ENCODE measurements at places on chromosomes 13 and 19. TPM values are rescaled to one million over a fixed set of nuclear protein-coding genes. Genes with fewer than 3 reads are reported as not detected.

- peak overlapping the region; percentile 63 for H3K27ac ChIP-seq
- peak overlapping the region; percentile 65 for H3K4me3 ChIP-seq
- no peaks in the 10 kb centered on the region for H3K27me3 ChIP-seq
- no peak for DNase-seq
- no peaks in the 10 kb centered on the region for H3K36me3 ChIP-seq
Measured at GRCh38 chr19:45443462-45444317, 20.0 kb upstream of the ERCC1 start.

DNA sequence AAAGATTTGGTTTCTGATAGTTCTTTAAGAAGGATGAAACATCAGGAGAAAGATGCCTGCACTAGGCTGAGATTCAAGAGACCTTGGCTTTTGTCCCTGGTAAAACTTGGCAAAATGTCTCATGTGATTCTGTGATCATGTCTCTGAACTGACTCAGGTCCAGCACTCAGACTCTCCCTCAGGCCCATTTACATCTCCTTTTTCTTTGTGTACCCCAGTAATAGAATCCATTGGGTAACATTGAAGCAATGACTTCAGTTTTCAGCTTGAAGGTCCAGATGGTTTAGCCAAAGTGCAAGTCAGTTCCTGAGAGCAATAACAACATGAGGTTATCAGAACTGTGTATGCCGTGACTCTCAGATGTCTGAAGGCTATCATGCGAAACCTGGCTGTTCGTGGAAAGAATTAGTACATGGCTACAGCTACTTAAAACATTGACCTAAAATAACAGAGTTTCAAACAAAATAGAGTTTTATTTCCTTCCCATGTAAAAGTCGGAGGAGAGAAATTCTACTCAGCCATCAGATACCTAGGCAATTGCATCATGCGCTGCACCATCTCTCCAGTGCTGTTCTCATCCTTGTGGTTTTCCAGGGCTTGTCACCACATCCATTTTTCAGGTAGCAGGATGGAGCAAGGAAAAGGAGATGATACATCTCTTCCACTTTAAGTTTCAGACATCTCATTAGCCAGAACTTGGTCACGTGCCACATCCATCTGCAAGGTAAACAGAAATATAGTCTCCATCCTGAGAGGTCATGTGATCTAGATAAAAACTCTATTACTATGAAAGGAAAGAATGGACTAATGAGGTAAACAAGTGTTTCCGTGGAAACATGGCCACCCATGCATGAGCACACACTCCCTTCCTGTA is 117.3 kb downstream of the POSTN start:
- no peaks in the 10 kb centered on the region for H3K36me3 ChIP-seq
- H3K27me3 ChIP-seq = no peaks in the 10 kb centered on the region
- no peak for DNase-seq
- no peak overlapping the region for H3K27ac ChIP-seq
- no peaks in the 10 kb centered on the region for H3K4me1 ChIP-seq
- H3K4me3 ChIP-seq = no peak overlapping the region

The GPC6 gene
- not detected for total RNA-seq

DNA sequence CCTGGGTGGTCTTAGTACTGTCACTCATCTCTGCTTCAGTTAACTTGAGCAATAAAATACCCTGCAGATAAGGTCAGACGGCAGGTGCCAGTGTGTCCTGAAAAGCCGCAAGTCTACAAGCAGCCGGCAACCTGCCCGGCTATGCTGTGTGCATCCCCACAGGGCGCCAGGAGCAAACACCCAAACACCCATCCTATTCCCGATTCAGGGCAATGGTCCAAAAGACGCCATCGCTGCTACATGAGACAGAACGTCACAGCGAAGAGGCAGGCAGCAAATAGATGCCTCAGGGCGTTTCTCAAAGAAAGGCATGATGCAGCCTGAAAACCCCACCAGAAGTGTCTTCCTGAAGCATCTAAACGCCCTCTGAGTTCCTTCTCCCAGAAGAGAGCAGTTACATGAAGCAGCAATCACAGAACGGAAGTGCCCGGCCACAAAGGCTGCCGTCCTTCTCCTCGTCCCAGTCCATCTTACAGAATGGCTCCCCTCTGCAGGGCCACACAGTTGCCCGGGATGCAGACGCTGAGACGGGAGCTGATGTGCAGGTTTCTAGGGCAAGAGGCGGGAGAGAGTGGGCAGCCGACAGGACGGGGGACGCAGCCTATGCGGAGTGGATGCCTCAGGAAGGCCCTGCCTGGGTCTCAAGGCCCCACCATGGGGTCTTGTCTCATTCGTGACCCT is 35.1 kb downstream of the RASA3 start:
- peaks cover 60% of the 10 kb centered on the region for H3K36me3 ChIP-seq
- no peaks in the 10 kb centered on the region for H3K27me3 ChIP-seq
- no peak for DNase-seq
- H3K27ac ChIP-seq = no peak overlapping the region

DNA sequence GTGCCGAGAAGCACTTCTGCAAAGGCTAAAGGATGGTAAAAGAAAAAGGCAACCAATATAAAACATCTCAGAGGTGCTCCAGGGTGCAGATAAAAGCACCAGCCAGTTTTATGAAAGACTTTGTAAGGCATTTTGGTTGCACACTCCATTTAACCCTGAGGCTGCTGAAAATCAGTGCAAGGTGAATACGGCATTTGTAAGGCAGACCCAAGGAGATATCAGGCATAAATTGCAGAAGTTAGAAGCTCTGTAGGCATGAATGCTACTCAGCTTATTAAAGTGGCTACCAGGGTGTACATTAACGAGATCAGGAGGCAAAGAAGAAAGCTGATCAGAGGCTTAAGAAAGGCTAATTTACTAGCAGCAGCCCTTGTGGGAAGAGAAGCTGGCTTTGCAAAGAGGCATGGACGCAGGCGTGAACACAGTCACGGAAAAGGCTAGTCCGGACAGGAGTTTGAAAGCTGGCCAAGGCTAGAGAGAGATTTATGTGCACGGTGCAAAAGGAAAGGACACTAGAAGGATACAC is 99.6 kb downstream of the ZNF429 start:
- no peaks in the 10 kb centered on the region for H3K27me3 ChIP-seq
- H3K27ac ChIP-seq = peak overlapping the region; percentile 73
- H3K4me3 ChIP-seq = peak overlapping the region; percentile 65
- no peak for DNase-seq
- H3K36me3 ChIP-seq = no peaks in the 10 kb centered on the region

GRCh38 chr19:56301886-56302620 is 12.6 kb downstream of the ZSCAN5A start:
- DNase-seq = no peak
- peaks cover 11% of the 10 kb centered on the region for H3K4me1 ChIP-seq

The ZNF223 gene
- total RNA-seq = 0.15 TPM

GRCh38 chr19:5929179-5929578 is 15.1 kb downstream of the CAPS start:
- DNase-seq = no peak
- no peak overlapping the region for H3K4me3 ChIP-seq
- peaks cover 42% of the 10 kb centered on the region for H3K36me3 ChIP-seq
- H3K27ac ChIP-seq = no peak overlapping the region

The PEG3 gene
- total RNA-seq = not detected

- no peak overlapping the region for H3K4me3 ChIP-seq
- no peaks in the 10 kb centered on the region for H3K36me3 ChIP-seq
- H3K4me1 ChIP-seq = no peaks in the 10 kb centered on the region
- no peak overlapping the region for H3K27ac ChIP-seq
- no peak for DNase-seq
Measured at GRCh38 chr13:37443538-37443937, 155.0 kb downstream of the POSTN start.

GRCh38 chr13:97498419-97498818 is 64.5 kb downstream of the RAP2A start:
- H3K36me3 ChIP-seq = no peaks in the 10 kb centered on the region
- no peak for DNase-seq
- H3K4me1 ChIP-seq = no peaks in the 10 kb centered on the region
- no peaks in the 10 kb centered on the region for H3K27me3 ChIP-seq
- no peak overlapping the region for H3K27ac ChIP-seq

The CBARP gene
- total RNA-seq = 0.15 TPM

The SLC8A2 gene
- total RNA-seq = 0.05 TPM

- H3K4me3 ChIP-seq = no peak overlapping the region
- H3K27me3 ChIP-seq = no peaks in the 10 kb centered on the region
- H3K36me3 ChIP-seq = no peaks in the 10 kb centered on the region
- no peak overlapping the region for H3K27ac ChIP-seq
- no peaks in the 10 kb centered on the region for H3K4me1 ChIP-seq
- no peak for DNase-seq
Measured at GRCh38 chr13:107992542-107992941, 222.8 kb downstream of the LIG4 start.

DNA sequence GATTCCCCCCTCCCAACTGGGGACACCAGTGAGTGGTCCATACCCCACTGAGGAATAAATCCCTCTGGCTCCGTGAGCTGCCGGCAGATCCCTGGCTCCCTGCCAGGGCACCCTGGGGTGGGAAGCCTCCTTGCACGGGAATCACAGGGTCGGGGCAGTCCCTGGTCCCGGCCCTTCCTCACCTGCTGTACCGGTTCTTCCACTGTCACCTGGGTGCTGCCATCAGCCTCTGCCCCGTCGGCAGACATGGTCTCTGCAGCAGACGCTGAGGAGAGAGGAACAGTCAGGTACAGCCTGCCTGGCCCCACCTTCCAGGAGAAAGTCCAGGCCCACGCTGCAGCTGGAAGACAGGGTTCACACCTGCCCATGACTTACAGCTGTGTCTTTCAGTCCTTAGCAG is 6.3 kb downstream of the PLIN3 start:
- DNase-seq = no peak
- no peaks in the 10 kb centered on the region for H3K27me3 ChIP-seq
- H3K4me1 ChIP-seq = no peaks in the 10 kb centered on the region
- no peak overlapping the region for H3K27ac ChIP-seq
- no peaks in the 10 kb centered on the region for H3K36me3 ChIP-seq
- no peak overlapping the region for H3K4me3 ChIP-seq

The NCAN gene
- 0.05 TPM for total RNA-seq

GRCh38 chr13:39249982-39250381 is 211.7 kb downstream of the NHLRC3 start:
- no peaks in the 10 kb centered on the region for H3K4me1 ChIP-seq
- H3K27ac ChIP-seq = no peak overlapping the region
- no peak for DNase-seq
- no peaks in the 10 kb centered on the region for H3K36me3 ChIP-seq

Data from naive thymus-derived CD4-positive, alpha-beta T cell (primary cell).